MV-4-11 (cell line): ENCODE measurements at places on chromosomes 16 and 17.

- no peak for DNase-seq
Observed at GRCh38 chr16:5041600-5042133, 7.9 kb upstream of the NAGPA start.

DNA sequence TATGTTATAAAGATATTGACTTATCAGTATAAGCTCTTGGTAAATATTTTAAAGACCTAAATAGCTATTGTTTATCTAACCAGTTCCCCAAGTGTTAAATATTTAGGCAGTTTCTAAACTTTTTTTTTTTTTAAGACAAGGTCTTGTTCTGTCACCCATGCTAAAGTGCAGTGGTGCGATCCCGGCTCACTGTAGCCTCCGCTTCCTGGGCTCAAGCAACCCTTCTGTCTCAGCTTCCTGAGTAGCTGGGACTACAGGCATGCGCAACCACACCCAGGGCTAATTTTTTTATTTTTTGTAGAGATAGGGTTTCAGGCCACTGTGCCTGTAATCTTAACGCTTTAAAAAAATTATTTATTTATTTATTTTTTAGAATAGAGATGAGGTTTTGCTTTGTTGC lies 43.5 kb downstream of the SNX29 start:
- DNase-seq: no peak

DNA sequence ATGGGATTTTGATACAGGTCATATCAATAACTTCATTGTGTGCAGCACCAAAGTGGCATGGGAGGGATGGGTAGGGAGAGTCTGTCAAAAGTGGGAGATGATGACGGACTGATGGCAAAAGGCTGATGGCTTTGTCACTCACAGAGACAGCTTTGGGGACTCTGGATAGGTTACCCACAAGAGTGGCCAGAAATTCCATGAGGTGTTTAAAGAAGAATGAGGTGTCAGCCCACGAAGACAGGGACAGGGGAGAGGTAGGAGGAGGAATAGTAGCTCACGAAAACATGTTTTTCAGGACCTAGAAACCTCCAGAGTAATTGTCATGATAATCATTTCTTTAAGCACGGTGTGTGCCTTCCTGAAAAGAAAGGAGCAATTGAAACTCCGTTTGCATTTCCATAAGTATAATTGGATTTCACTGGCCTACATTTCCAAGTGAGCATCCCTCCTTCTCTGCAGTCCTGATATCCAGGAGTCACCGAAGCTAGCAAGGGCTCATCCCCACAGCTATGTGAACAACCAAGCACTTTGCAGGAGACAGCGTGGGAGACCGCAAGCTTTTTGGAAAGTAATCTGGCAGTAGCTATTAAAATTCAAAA lies 60.0 kb downstream of the HSD17B2 start:
- no peak for DNase-seq

DNA sequence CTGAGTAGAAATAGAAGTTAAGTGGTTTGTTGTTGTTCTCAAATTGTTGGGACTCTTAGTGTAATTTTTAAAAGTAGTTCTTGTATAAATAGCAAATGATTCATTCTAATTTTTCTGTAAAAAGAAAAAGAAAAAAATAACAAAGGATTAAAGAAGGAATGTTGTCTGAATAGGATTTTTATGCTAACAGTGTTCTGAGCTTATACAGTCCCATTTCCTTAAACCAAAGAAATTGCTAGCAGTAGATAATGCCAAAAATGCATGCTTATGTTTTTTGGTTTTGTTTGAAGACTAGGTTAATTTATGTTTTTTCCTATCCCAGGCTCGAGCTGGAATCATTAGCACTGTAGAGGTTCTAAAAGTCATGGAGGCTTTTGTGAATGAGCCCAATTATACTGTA lies 44.7 kb upstream of the KPNB1 start:
- no peak for DNase-seq

DNA sequence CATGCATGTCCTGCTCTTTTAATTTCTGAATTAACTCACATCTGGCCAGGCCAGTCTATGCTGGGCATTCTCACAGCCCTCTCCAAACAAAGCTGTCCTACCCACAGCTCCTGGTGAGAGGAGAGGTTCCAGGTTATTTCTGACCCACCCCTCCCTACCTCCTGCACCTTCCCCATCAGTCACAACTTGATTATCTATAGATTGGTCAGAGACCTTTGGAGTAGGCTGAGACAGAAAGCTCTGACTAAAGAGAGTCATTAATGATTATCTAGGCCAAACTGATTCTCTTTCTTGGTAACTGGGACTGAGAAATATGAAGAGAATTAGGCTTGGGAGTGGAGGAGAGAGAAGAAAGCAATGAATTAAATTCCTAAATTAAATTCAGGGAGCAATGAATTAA lies 1.4 kb upstream of the KRT222 start:
- DNase-seq: no peak
